ENCODE measurements at places on chromosomes 3 and 15. TPM values are rescaled to one million over a fixed set of nuclear protein-coding genes. Genes with fewer than 3 reads are reported as not detected.

The IL17RE gene
- 0.43 TPM for total RNA-seq

The GAP43 gene
- total RNA-seq, result 0.63 TPM

The RCN2 gene
- total RNA-seq, result 78.3 TPM

The CADPS gene
- total RNA-seq, result 21.6 TPM

The CHL1 gene
- total RNA-seq, result 9.0 TPM

The ASB14 gene
- total RNA-seq, result 1.2 TPM

The C15orf61 gene
- total RNA-seq, result 28.6 TPM

The ISL2 gene
- 3.5 TPM for total RNA-seq

The RHOV gene
- 0.24 TPM for total RNA-seq

DNA sequence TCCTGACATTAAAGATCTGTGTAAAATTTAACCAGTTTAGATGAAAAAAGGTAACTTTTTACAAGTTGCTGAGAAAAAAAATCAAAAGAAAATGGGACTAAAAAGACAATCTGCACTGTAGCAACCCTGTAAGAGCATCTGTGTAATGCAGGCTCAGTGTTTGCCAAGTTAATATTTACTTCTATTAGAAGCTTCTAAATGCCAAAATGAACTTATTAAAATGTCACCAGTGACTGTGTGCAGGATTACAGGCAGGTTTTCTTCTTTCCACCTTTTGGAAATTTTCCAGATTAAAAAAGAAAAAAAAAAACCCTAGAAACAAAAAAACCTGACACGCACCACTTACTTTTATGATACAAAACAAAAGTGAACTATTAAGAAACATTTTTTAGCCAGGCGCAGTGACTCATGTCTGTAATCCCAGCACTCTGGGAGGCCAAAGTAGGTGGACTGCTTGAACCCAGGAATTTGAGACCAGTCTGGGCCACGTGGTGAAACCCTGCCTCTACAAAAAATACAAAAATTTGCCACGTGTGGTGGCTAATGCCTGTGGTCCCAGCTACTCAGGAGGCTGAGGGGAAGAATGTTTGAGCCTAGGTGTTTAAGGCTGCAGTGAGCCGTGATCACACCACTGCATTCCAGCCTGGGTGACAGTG, 87.2 kb downstream of the TJP1 start:
- H3K4me1 ChIP-seq, result no peaks in the 10 kb centered on the region
- no peak overlapping the region for H3K4me3 ChIP-seq
- DNase-seq, result no peak

DNA sequence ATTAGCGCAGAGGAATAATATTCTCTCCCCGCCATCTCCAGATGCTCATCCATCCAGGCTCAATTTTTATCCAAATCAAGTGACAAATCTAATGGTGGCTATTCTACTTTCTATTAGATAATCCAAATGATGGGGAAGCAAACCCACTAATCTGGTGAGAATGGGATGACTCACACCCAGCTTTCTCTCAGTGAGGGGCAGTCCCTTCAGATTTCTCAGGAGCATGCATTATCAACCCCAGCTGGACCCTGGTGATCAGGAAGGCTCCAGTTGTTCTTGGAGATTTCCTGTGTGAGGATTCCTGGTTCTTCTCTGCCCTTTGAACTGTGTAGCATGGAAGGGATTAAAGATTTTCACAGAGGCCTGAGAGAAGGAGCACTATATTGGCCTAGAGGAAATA, 358.0 kb downstream of the WDR72 start:
- no peaks in the 10 kb centered on the region for H3K27me3 ChIP-seq
- H3K27ac ChIP-seq, result no peak overlapping the region
- no peaks in the 10 kb centered on the region for H3K36me3 ChIP-seq
- H3K4me3 ChIP-seq, result no peak overlapping the region
- no peaks in the 10 kb centered on the region for H3K4me1 ChIP-seq

DNA sequence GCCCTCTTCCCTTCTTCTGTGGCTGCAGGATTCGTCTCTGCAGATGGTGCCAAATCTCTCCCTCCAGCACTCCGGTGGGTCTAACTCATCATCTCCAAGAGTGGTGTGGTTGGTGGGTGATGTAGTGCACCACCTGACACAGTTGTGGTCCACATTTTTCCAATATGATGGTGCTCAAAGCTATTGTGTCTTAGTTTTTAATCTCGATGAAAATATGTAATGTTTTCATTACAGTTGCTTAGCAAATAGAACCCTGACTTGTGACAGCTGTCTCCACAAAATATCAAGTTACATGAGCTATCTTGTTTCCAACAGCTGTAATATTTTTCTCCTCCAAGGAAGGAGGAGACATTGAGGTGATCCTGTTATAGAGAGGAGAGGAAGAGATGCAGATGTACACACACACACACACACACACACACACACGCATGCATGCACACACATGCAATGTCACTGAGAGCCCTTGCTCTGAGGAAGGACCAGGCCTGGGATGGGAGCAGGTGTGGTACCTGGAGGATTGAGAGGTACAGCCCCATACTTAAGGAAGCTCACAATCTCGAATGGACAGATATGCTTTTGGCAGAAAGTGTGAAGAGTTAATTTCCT, 15.7 kb upstream of the ESYT3 start:
- H3K27me3 ChIP-seq, result no peaks in the 10 kb centered on the region
- no peak overlapping the region for H3K27ac ChIP-seq
- no peaks in the 10 kb centered on the region for H3K36me3 ChIP-seq
- no peak overlapping the region for H3K4me3 ChIP-seq

DNA sequence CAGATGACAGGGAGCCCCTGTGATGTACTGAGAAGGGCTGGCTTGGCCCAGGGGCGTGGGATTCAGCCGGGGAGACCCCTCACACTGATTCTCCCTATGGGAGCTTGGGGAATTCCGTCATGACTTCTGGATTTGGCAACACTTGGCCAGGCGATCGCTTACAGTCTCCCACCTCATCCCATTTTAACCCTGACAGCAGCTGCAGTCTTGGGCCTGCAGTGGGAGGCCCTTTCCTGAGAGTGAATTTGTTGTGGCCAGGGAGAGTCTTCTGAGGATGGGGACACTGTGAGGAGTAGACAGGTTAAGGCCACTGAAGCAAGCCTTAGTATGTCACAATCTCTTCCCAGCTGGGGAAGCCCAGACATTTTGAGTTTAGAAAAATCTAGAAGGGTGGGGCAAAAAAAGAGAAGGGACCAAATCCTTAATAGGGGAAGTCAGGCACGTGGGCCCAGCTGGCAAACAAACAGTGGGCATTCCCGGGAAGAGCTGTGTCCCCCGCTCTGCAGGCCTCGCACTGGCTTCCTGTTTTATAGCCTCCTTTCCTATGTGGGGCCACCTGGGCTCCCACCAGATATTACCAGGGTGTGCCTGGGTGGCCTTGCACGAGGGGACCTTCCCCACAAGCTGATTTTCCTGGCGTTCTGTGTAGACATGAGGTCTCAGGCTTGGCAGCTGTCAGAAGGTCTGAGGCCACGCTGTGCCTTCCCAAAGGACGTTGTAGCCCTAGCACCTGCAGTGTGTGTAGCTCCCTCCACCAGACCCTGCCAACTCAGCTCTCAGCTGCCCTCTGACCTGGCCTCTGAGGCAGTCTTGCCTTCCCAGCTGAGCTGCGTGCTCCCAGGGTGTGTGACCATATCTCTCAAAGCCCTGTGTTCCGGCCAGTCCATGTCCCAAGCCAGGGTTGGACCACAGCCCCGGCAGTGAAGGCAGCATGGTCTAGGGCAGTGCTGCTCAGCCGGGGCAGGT, 64.5 kb downstream of the FEM1B start:
- no peak overlapping the region for H3K4me3 ChIP-seq
- H3K27ac ChIP-seq, result peak overlapping the region; percentile 72
- H3K27me3 ChIP-seq, result no peaks in the 10 kb centered on the region
- no peaks in the 10 kb centered on the region for H3K36me3 ChIP-seq
- peak; percentile 25 for DNase-seq

- no peak overlapping the region for H3K27ac ChIP-seq
- peak; percentile 41 for DNase-seq
- H3K4me1 ChIP-seq, result peaks cover 7% of the 10 kb centered on the region
- no peaks in the 10 kb centered on the region for H3K36me3 ChIP-seq
These were observed 39.2 kb downstream of the CCK start for GRCh38 chr3:42226470-42227425.

DNA sequence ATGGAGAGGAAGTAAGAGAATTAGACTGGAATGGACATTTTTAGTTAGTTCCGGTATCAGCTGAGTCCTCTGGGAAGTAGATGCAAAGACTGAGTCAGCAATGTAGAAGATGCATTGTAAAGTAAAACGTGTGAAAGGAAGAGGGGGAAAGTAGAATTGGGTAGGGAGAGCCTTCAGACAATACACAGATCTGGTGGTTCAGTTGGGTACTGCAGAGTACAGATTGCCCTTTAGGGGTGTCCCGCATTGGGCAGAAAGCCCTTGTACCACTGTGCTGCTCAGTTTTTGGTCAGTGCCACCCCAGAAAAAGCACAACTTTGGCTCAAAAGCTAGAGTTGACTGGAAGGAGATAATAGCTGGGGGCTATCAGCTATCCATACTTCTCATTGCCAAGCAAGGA, 247.4 kb downstream of the KBTBD8 start:
- H3K4me1 ChIP-seq, result no peaks in the 10 kb centered on the region
- H3K27me3 ChIP-seq, result no peaks in the 10 kb centered on the region
- H3K4me3 ChIP-seq, result no peak overlapping the region
- DNase-seq, result no peak
- no peaks in the 10 kb centered on the region for H3K36me3 ChIP-seq

- H3K27ac ChIP-seq, result no peak overlapping the region
- no peaks in the 10 kb centered on the region for H3K27me3 ChIP-seq
- no peak overlapping the region for H3K4me3 ChIP-seq
- DNase-seq, result no peak
These were observed 374.5 kb downstream of the IL20RB start for GRCh38 chr3:137332297-137332696.

Measured in testis (tissue), 5 donors.